ENCODE measurements at places on chromosomes 7 and 10.
A peak's percentile ranks its signal among the peaks of the same experiment; 100 is the strongest.

- no peak for DNase-seq
Observed at GRCh38 chr10:113015201-113015600, 65.2 kb downstream of the TCF7L2 start.

- no peak for DNase-seq
Observed at GRCh38 chr10:43962346-43963191, 313.9 kb upstream of the ZNF32 start.

DNA sequence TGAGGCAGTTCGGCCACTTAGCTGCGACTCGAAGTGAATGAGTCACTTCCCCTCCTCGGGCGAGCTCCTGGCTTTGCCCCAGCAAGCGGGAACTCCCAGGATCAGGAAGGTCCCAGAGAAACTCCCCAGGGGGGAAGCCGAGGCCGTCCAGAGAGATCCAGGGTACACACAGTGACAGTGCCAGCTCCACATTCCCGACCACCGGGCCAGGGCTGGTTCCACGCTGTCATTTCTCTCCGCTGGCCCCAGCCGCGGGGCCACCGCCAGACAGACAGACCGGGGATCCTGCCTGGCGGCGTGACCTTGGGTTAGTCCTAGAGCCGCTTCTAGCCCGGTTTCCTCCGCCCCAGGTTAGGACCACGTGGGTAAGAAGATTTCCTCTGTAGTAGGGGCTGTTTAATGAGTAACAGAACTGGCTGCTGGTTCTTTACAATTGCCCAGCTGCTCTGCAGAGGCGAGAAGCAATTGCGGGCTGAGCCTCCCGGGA lies 463 bp upstream of the UPP1 start:
- no peak for DNase-seq

DNA sequence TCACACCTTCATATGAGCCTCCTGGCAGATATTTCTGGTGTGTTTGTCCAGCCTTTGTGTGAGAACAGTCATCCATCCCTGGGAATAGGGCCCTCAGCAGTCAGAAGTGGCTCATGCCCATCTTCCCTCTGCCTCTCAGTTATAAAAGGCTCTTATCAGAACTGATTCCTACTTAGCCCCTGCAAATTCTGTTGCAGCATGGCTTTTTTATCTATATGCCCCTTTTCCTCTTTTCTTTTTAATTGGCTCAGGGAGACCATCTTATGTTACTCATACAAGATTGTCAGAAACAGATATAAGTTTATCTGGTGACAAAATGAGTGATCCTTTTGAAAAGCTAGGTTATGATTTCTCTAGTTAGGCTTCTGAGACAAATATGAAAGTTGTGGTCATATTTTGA lies 194.1 kb downstream of the CREB5 start:
- DNase-seq: no peak

- DNase-seq: no peak
Observed at GRCh38 chr7:73624669-73625001, 313 bp upstream of the MLXIPL start.

DNA sequence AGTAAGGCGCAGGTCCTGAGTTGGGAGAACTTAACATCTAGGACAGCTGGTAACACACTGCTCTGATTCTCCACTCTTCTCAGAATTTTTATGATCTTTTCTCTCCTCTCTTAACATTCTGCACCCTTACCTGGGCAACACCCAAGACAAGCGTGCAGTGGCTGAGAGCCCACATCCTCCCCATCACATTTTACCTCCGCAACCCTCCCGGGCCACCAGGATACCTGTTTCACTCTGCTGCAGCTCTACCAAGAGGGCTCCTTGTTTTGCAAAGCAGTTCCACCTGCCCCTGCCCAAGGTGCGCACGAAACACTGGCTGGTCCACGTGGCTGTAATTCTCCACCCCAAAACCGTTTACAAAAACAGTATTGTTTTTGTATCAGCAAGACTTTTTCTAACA lies 81.5 kb downstream of the ITIH5 start:
- no peak for DNase-seq

DNA sequence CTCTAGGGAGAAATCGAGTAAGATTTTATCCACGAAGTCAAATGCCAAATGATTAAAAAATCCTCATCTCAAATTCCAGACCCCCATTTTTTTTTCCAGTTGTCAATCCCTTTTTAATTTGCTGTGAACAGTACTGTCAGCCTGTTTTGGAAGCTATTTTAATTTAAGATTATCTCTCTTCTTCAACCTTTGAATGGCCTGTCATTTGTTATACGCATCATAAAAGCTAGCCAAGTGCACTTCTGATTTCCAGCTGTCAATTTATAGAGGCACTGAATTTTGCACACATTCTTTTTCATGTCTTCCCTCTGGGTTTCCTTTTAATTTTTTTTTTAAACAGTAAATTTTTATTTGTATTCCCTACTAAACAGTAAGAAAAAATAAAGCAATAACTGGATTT lies 336.4 kb upstream of the HGF start:
- no peak for DNase-seq

DNA sequence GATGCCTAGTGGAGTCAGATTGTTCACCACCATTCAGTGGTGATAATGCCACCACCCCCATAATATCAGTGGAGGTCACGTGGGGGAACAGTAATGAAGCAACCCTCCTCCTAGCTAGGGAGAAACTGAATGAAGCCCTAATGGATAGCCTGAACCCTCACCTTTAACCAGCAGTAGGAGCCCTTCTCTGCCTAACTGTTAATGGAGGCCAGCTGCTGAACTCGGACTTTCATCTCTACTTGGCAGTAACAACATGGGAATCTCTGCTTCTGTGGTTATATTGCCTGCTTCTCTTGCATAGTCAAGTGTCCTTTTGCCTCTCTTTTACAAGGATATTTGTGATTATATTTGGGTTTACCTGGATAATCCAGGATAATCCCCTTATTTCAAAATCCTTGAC lies 1097.9 kb downstream of the REEP3 start:
- no peak for DNase-seq

DNA sequence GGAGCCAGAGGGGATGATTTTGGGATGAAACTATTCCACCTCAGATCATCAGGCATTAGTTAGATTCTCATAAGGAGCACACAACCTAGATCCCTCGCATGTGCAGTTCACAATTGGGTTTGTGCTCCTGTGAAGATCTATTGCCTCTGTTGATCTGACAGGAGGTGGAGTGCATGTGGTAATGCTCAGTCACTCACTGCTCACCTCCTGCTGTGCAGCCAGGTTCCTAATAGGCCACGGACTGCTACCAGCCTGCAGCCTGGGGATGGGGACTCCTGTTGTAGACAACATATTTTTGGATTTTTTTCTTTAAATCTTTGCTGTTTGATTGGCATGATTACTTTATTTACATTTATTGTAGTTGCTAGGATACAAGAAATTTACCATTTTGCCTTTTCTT lies 765.0 kb downstream of the INHBA start:
- DNase-seq: no peak

GRCh38 chr10:110003524-110003885 lies 4.3 kb upstream of the ADD3 start:
- no peak for DNase-seq

- no peak for DNase-seq
Observed at GRCh38 chr10:76397181-76398042, 966.0 kb downstream of the LRMDA start.

GRCh38 chr10:58475322-58476277 lies 37.1 kb upstream of the BICC1 start:
- DNase-seq: no peak

DNA sequence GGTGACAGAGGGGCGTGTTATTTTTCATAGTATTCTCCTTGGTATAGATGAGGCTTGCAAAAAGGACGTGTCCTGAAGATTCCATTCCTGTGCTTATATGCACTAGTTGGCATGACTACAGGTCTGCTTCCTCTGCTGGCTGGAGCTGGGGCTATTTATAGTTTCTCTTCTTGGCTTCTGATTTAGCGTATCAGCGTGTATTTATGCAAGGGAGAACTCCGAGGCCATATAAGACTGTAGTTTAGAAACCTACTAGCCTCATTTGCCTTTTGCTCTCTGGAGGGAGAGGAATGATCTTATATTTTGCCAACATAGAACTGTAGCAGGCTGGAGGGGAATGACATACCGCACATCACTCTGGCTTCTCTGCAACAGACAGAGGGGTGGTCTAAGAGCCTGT lies 39.7 kb downstream of the CACNB2 start:
- DNase-seq: no peak

GRCh38 chr7:142496545-142496991 lies 238.7 kb upstream of the PRSS58 start:
- no peak for DNase-seq

DNA sequence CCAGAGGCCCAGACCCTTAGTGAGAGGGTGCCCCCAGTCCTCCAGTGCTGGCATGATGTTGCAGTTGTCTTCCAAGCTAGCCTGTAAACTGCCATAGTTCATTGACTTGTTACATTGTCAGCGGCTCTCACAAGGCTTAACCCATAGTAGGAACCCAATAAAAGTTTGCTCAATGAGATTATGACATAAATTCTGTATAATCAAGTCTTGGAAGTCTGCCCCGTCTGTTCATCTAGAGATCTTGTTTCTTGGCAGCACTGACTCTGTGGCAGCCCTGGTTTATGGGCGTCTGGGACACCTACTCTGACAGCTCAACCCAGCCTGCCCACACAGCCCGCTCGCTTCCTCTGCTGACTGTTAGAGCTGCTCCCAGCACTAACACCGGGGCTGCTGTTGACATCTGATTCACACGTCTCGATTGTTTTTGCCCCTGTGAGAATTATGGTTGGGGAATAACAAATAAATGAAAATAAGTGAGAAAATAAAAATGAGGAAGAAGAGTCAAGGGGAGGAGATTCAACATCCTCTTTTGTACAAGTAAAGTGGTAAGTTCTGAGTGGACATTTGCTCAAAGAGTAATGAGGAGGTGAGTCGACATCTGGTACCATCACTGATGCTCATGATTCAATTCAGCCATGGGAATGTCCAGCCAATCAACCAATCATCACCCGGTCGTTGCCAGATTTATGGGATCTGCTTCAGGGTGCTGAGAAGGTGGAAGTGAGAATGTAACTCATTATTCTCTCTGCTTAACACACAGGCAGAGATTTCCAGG lies 160.8 kb downstream of the SPAG6 start:
- DNase-seq: peak; percentile 4

- DNase-seq: no peak
Observed at GRCh38 chr7:129797214-129797789, 155.5 kb downstream of the UBE2H start.

DNA sequence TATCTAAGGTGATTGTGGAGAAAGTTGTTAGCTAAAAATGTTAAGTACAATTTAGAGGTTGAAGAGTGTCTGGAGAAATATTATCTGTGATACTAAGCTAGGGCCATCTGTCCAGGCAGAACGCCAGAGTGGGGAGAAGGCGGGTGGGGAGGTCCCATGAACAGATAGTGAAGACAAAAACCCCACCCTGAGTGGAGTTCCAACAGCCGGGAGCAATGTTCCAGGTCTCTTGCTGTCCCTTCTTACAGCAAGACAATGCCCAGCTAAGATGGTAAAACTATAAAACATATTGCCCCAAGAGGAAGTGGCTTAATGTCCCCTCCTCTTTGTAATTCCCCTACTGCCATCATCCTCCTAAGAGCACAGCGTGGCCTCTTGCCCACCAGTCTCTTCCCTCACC lies 10.4 kb upstream of the IL15RA start:
- DNase-seq: no peak

DNA sequence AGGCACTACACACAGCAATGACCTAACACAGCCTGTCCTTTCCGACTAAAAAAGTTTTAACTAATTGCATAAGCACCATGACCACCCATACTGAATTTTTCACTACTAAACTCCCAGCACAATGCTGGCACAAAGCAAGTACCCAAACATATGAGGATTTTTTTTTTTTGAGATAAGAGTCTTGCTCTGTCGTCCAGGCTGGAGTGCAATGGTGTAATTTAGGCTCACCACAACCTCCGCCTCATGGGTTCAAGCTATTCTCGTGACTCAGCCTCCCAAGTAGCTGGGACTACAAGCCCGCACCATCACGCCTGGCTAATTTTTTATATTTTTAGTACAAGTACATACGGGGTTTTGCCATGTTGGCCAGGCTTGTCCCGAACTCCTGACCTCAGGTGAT lies 5.1 kb downstream of the UBE2H start:
- DNase-seq: no peak

GRCh38 chr10:129531969-129532660 lies 65.1 kb downstream of the MGMT start:
- no peak for DNase-seq

DNA sequence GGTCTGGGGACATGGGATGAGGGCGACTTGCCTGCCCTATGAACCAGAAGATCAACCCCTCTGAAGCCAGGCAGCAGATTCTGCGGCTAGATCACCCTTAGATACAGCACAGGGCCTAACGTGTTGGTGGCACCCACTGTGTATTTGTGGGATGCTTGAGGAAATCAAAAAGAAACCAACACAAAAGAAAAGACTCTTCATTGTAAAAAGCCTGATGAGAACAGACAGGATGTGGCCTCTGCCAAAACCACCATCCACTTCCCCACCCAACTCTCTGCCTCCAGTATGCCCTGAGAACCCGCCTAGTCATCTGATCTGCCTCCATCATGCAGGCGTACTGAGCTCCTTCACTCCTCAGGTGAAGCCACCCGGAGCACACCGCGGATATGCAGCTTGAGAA lies 97.2 kb upstream of the INSYN2A start:
- DNase-seq: peak; percentile 22

DNA sequence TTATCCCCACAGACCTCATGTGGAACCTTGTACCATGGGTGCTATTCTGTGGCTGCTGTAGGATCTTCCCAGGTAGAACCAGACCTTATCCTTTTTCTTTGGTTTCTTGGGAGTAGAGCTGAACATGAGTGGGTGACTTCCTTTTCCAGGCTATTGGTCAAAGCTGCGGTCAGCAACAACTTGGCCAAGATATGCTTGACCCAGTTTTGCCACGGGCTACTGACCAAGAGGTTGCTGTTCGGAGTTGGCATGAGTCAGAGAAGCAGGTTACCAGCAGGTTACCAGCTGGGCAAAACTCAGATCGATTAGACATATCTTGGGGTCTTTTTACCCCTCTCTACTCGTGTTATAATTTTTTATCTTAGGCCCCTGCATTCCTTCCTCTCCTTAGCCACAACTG lies 36.7 kb upstream of the HDAC9 start:
- DNase-seq: no peak

- DNase-seq: no peak
Observed at GRCh38 chr7:73802459-73802858, 28.3 kb upstream of the CLDN4 start.

GRCh38 chr7:37284805-37285231 lies 163.8 kb downstream of the ELMO1 start:
- DNase-seq: peak; percentile 23

DNA sequence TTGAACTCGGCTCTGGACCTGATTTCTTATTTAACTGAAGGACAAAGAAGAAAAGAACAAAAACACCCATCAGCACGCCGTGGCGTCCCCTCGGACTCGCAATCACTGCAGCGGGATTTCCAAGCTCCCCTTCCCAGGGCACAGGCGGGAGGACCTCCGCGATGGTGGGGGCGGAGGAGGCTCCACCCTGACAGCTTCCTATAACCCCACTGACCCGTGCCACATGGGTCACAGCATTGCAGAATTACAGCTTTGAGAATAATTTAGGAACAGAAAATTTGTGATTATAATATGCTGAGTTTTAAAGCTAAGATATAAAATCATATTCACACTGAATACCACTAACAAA lies 129.7 kb upstream of the SEC61G start:
- DNase-seq: no peak

Measured in activated T-helper 1 cell treated with Interleukin-2 at 50 U/mL for 16 hours (primary cell).